ENCODE measurements at places on chromosomes 7 and 10. TPM values are rescaled to one million over a fixed set of nuclear protein-coding genes. Genes with fewer than 3 reads are reported as not detected.

DNA sequence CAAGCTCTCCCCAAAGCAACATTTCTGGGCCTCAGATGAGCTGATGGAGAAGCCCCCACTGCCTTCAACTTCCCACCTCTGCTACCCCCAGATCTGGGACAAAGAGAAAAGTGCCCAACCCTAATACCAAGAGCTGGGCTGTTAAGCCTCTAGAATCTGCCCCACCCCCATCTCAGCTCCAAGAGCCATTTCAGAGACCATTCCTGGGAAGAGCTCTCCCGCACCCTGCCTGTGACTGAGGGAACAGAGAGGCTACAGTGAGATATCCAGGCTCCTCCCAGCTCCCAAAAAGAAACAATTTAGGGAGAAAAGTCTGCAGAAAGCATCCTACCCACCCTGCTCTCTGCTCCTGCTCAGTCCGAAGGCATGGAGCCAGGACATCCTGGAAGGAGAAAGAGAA is 2.5 kb upstream of the KCNH2 start:
- DNase-seq = no peak

DNA sequence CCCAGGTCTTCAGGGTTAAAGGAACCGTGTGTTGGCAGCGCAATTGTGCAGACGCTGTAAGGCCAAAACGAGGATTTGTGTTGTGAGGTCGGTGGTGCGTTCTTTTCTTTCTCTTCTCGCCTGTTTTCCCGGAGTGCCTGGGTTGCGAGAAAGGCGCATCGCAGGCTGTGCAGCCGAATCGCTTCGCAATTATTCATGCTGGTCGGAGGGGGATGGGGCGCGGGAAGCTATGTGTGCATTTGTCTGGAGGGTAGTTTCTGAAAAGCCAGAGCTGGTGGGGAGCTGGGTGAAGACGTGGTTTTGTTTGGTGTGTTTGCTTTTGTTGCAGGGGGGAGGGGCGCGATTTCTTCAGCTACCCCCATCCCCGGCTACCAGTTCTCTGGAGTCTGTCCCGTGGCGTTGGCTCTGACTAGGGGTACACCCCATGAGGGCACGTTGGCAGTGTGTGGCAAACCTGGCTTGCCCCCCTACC is 2.1 kb downstream of the MXI1 start:
- DNase-seq = peak; percentile 59

- no peak for DNase-seq
Observed at GRCh38 chr10:57699944-57700343, 567.8 kb downstream of the IPMK start.

GRCh38 chr7:63039882-63040281 is 958.8 kb upstream of the ZNF722 start:
- no peak for DNase-seq

DNA sequence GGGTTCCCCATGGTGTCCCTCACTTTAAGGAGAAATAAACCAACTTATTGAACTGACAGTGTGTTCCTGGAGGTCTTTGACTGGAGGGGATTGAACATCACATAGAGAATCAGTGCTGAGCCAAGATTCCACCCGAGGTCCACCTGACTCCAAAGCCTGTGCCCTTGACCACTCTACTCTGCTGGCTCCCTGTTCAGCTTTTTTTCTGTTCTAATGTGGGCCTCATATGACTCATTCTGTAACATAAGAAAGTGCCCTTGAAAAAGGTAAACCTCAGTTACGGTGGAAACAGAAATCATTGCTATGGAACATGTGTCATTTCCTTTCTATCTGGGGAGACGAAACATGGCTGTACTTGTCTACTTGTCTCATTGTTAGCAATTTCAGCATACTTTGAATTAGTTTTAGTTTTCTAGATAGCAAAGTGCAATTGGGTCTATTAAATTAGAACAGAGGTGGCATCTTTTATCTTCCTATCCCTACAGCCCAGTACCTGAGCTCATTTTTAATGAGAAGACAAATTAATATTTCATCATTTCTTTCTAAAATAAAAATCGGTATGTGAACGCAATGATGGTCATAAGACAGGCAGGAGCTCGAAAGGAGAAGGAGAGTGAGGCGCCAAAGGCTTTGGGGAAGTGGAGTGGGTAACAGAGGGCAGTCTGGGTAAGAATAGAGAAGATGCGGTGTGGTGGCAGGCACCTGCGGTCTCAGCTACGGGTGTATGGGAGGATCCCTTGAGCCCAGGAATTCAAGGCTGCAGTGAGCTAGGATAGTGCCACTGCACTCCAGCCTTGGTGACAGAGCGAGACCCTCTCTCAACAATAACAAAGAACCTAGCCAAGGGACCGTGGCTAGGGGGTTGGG is 1.5 kb downstream of the GSDME start:
- peak; percentile 17 for DNase-seq

CCNJ gene
- total RNA-seq = 9.7 TPM

GRCh38 chr7:69489533-69489932 is 108.7 kb upstream of the AUTS2 start:
- no peak for DNase-seq

DNA sequence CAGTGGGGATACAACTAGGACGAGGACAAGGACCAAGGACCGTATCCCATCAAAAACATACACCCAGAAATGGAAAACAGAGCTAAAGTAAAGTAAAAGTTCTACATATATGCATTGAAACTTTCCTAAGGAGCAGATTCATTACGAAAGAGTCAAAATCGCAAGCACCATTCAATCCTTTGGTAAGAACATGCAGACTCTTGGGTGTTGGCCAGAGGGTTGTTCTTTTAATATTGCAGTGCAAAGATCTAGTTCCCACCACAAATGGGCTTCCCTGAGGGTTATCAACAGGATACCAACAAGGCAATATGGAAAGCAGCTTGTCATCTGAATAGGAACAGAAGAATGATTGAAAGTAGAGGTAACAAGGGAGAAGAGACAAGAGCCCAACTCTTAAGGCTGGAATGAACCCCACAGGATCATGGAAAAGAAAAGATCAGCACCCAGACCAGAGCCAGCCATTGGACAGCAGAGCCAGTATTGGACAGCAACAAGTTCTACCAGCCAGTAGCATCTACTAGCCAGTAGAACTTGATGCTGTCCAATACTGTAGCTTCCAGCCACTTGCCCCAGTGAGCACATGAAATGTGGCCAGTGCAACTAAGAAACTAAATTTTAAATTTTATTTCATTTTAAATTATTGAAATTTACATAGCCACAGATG is 66.0 kb downstream of the OSBPL3 start:
- no peak for DNase-seq

DOCK4 gene
- total RNA-seq = 0.37 TPM

DNA sequence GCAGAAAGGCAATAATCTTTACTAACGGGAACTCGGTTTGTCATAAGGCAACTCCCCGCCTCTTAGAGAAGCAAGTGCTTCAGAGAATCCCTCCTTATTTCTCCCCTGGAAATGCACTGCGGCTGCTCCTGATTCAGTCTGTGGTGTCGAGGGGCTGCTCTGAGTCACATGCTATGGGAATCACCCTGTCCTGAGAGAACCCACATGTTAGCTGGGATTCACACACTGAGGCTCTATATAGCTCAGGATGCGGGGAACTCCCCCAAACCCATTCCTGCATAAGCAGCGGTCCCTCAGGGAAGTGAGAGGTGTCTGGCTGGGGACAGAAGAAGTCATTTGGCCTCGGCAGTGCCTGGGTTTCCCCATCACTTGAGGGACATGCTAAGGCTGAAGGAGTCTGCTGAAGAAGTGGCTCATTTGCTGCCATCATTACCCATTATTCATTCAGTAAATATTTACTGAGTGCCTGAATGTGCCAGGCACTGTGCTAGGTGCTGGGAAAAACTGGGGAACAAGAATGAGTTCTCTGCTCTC is 87.5 kb downstream of the ATXN7L1 start:
- DNase-seq = no peak

GRCh38 chr10:79581044-79581443 is 20.8 kb upstream of the SFTPA2 start:
- no peak for DNase-seq

DNA sequence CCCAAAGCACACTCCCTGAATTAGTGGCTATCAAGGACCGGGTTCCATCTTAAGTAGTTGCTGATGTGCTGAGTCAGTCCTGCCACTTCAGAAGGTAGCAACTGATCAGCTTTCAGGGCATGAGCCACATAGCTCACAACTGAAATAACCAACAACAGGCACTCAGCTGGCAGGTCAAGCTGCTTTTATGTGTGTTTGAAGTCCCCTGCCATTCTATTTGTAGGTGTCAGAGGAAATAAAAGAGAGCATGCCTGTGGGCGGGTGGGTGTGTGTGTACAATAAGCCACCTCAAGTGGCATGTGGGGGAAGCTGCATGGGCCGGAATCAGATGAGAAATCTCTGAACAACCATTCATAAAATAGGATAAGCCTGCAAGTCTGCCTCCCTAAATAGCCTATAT is 114.3 kb upstream of the YAE1 start:
- no peak for DNase-seq

GRCh38 chr7:137768366-137768765 is 78.4 kb downstream of the DGKI start:
- no peak for DNase-seq

- no peak for DNase-seq
Observed at GRCh38 chr7:158313931-158314330, 273.7 kb downstream of the PTPRN2 start.

CEP55 gene
- total RNA-seq = 53.0 TPM

DNA sequence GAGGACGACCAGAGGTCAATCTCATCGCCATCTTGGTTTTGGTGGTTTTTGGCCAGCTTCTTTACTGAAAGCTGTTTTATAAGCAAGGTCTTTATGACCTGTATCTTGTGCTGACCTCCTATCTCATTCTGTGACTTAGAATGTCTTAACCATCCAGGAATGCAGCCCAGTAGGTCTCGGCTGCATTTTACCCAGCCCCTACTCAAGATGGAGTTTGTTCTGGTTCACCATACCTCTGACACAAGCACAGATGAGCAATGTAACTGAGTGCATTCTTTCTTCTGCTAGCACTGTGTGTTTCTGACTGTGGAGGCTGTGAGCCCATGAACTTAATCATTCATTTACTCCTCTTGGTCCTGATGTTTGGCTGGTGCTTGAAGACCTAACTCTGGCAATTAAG is 794.5 kb upstream of the CELF2 start:
- DNase-seq = no peak

Data from activated T-helper 1 cell treated with anti-CD3 and anti-CD28 coated beads, Interleukin-12 subunit alpha, Interleukin-12 subunit beta, Interleukin-2, Interleukin-4 antibody, amounts not matched to agents 30 ng/mL and 10 ng/mL and 1 ng/mL, durations not matched to agents 14 hours and 24 hours and 36 hours (primary cell).